T-helper 9 cell (primary cell): ENCODE measurements at places on chromosomes 13 and 19.

GRCh38 chr13:99464441-99464949 lies 36.8 kb upstream of the TM9SF2 start:
- DNase-seq = no peak

- DNase-seq = no peak
Measured at GRCh38 chr19:54937926-54938325, 9.4 kb downstream of the NLRP7 start.

DNA sequence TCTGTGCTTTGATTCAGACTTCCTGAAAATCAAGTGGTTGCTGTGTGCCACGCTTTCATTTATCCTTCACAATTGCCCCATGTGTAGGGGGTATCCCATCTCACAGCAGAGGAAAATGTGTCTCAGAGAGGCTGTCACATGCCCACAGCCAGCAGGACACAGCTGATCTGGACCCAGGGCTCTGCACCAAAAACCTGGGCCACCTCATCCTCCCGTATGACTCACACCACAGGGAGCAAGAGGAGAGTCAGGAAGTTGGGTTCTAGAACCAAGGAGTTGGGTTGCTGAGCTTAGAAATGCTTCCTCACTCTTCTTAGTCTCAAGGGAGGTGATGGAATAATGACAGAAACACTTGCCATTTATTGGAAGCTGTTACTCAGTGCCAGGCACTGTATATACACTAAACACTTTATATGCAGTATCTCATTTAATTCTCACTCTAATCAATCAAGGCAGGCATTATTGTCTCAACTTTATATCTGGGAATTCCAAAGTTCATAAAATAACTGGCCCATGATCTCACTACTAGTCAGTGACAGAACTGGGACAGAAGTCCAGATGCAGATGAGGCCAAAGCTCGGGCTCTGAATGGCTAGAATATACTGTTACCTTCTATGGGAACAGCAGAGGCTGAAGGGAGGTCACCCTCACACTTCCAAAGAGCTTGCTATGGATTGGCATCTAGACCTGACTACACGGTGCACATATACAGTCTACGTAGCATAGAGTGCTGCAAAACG lies 47.7 kb upstream of the ATP12A start:
- DNase-seq = no peak

DNA sequence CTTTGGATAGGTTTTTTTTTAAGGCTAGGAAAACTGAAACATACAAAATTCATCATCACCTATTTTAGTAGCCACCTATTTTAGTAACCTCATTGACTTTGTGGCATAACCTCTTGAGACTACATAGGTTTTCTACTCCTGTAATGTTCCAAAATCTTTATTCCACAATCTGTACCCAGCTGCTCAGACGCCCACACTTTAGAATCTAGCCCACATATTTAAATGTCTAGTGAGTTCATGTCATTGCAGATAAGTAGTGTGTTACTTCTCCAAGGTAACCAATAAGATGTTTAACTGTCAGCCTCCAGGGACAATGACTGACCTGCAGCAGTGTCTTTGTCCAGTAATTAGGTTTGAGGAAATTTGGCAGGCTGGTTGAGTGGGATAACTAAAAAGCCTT lies 330.2 kb downstream of the MZT1 start:
- DNase-seq = no peak

DNA sequence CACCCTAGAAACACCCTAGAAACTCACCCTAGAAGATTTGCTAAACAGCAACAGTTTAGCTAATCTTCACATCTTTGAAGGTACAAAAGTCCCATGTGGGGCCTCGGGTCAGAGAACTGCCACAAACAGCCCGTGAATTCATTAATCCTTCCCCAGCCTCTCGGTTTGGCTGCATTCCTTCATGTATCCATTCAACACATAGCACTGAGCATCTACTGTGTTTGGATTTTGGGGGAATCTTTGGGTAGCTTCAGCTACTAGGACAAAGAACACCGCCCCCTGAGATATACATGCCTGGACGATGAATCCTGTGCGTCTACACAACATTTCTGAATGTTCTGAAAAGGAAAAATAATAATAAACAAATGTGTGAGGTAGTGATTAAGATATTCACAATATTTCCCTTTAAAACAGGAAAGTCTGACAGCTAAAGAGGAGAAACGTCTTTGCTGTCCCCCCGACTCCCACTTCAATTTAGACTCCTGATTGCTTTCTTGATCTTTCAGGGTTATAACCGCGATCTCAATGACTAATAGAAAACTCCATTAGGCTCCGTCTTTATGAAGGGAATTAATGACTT lies 63.5 kb downstream of the ALOX5AP start:
- DNase-seq = no peak

DNA sequence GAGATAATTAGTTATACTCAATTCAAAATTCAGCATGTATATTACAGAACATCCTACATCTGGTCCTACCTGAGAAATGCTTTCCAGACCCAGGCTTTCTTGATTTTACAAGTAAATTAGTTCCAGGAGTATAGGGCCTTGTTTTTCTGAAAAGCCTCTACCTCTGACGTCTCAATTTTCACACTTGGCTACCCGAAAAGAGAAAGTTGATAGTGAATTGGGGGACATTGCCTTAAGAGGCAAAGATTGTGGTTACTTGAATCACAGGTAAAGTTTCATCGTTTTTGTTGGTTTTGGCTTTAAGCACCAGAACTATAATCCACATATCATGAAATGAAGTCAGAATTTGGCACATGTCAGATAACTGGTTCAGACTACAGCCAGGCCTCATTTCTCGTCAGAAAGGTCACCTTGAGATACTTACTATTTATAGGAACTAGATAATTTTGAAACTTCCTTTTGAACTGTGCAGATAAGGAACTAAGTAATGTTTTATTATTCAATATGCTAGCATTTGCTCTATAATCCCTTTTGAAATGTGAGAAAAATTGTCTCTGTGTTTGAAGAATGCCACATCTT lies 30.8 kb downstream of the FAM124A start:
- no peak for DNase-seq

- no peak for DNase-seq
Measured at GRCh38 chr19:6723108-6723618, 2.7 kb upstream of the C3 start.

DNA sequence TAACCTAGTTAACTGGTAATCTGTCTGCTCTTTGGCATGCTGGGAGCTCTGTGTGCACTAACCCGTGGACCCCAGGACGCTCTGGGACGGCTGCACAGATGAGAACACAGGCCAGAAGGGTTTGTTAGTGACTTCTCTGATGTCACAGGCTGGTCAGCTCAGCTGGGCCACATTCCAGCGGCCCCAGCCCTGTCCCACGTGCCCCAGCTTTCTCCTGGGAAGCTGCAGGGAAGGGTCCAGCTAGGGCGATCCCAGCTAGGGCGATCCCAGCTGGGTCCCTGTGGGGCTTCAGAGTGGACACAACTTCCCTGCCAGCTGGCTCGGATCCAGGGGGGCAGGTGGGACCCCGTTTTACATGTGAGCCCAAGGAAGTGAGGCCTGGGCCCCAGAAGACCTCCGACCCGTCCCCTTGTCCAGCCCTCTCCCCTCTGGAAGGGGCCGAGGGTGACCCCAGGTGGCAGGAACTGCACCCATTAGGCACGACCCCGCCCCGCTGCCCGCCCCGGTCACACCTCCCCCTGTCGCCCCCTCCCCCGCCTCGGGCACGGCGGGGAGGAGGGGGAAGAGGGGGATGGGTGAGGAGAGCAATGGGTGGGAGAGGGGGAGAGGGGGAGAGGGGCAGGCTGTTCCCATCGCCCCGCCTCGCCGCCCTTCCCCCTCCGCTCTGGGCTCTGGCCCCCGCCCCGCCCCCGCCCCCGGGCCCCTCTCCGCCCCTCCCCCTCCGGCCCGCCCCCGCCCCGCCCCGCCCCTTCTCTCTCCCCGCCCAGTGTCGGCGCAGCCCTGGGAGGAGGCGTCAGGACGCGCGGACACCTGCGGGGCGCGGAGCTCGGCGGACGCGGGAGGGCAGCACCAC lies 75.2 kb upstream of the MCF2L start:
- no peak for DNase-seq

DNA sequence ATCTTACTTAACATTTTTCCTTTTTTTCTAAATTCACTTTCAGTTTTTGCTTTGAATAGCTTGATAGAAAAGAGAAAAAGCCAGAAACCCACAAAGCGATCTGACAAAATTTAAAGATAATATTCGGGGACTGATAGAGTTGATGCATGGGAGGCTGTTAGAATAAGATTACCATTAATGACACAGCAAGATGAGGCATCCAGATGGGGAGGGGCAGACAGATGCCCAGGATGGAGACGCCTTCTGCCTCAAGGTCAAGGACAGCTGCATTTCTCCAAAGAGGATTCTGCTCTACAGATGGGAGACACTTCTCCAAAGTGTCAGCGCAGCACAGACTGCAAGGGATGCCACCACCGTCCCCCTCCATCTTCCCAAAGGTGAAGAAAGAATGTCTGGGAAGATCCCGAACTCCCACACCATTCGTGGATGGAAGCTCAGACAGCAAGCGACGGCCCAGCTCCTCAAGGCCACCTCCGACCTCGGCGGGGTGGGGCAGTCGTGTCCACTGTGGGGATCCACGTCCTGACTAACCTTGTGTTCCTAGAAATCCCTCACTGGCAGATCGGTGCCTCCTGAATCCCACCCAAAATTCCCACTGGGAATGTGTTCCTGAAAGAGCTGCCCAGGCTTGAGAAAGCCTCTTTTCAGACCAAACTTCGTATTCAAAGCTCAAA lies 32.9 kb downstream of the NAXD start:
- no peak for DNase-seq

DNA sequence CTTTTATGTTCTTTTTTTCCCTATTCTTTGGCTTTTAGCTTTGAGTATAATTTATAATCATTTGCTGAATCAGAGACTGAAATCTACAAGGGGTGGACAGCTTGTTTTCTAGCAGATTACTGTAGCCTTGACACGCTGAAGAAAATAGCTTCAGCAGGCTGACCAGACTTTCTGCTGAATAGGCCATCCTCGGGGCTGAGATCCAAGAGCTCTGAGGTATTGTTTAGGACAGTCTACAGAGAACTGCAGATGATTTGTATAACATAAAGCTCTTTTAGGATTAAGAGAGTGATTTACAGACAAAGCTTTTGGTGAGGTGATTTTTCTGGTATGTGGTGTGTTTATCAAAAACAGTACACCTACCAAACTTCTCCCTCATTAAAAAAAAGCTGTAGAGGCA lies 16.8 kb downstream of the POLR1D start:
- no peak for DNase-seq

- DNase-seq = no peak
Measured at GRCh38 chr19:40335855-40336600, 12.2 kb downstream of the C19orf47 start.

DNA sequence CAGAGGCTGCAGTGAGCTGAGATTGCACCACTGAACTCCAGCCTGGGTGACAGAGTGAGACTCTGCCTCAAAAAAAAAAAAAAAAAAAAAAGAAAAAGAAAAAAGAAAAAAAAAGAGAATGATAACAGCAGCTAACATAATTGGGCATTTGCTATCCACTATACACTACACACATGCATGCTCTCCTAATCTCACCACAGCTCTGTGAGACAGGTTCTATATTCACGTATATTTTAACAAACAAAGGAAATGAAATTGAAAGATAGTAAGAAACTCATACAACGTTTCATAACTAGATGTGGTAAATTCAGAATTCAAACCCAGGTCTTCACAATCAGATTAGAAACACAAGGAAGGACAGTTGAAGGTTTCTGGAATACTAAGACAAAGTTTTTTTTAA lies 265.7 kb downstream of the DIAPH3 start:
- no peak for DNase-seq

DNA sequence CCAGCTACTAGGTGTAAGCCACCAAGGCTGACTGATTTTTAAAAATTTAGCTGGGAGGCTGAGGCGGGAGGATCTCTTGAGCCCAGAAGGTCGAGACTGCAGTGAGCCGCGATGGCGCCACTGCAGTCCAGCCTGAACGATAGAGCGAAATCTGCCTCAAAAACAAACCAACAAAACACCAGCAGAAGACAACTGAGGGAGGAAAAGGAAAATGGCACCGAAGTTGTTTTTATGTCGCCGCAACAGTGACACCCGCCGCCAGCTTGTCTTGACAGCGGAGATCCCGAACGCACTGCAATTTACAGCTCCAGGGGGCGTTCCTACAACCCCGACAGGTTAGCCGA lies 298 bp upstream of the FAM98C start:
- DNase-seq = no peak

DNA sequence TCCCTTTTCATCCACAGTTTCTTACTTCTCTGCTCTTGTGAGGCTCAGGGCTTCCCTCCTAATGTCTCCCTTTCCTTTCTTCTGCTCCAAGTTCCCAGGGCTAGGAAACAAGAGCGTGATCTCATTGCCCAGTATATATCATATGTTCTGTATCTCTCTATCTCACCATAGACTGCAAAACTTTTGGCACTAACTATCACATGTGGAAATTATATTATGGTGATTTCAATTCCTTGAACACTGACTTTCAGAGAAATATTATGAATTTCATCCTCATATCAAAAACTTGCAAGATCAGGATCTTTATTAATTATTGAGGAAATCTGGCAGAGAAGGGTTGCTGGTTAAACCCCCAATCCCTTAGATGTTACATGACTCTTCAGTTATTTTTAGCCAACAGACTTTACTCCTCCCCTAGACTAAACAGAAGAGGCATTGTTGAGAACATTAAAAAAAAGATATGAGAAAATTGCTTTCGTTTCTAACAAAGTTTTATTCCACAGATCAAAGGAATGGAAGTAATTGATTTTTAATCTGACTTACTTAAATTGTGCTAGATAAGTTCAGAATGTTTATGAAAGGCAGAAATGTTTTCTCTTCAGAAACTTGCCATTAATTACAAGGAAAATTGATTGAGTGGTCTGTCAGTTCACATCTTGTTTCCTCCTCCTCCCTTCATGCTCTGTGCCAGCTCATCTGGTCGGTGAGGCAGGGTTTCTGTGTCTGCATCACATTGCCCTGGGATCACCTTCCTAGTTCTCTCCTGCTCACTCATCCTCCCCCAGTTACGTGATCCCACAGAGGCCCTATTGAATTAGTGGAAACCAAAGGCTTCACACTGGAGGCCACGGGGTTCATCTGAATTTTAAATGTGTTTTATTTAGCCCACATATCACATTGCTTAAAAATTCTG lies 378.5 kb downstream of the LMO7 start:
- DNase-seq = no peak

DNA sequence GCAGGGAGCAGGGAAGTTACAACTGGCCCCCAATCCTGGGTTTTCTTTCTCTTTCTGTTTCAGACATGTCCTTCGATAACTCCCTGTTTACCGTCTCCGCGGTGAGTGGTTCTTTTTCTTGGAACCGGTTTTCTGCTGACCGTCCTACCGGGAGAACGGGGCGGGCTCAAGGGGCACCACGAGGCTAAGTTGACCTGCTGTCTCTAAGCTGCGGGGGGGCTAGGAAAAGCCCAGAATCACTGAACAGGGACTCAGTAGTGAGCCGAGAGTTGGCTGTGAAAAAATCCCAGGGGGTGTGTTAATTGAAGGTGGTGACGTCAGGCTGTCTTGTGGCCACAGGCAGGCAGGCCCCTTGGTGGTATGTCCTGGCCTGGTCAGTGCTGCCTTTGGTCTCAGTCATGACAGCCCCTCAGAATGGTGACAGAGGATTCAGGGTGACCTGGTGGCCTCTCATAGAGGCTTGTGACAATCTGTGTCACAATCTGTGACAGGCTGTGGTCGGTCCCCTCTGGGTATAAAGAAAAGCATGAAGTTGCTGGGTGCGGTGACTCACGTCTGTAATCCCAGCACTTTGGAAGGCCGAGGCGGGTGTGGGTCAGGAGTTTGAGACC lies 8.1 kb upstream of the CARM1 start:
- DNase-seq = no peak

- DNase-seq = no peak
Measured at GRCh38 chr19:30170081-30170480, 202.1 kb upstream of the ZNF536 start.

- DNase-seq = peak; percentile 54
Measured at GRCh38 chr19:1259206-1259875, 9.8 kb upstream of the CIRBP start.
